ENCODE measurements at places on chromosomes 12 and 14. TPM values are rescaled to one million over a fixed set of nuclear protein-coding genes. Genes with fewer than 3 reads are reported as not detected.
A peak's percentile ranks its signal among the peaks of the same experiment; 100 is the strongest.

TAS2R20 gene
- 6.3 TPM for total RNA-seq

GRCh38 chr12:47307680-47308399 lies 228.1 kb upstream of the AMIGO2 start:
- no peaks in the 10 kb centered on the region for H3K27me3 ChIP-seq
- H3K4me3 ChIP-seq, result no peak overlapping the region
- peak; percentile 67 for DNase-seq
- peaks cover 5% of the 10 kb centered on the region for H3K4me1 ChIP-seq
- no peaks in the 10 kb centered on the region for H3K36me3 ChIP-seq
- no peak overlapping the region for H3K27ac ChIP-seq

- no peaks in the 10 kb centered on the region for H3K36me3 ChIP-seq
- no peak overlapping the region for H3K4me3 ChIP-seq
- H3K27ac ChIP-seq, result no peak overlapping the region
- H3K4me1 ChIP-seq, result no peaks in the 10 kb centered on the region
- no peaks in the 10 kb centered on the region for H3K27me3 ChIP-seq
Observed at GRCh38 chr14:66074537-66074936, 411.6 kb upstream of the CCDC196 start.

DNA sequence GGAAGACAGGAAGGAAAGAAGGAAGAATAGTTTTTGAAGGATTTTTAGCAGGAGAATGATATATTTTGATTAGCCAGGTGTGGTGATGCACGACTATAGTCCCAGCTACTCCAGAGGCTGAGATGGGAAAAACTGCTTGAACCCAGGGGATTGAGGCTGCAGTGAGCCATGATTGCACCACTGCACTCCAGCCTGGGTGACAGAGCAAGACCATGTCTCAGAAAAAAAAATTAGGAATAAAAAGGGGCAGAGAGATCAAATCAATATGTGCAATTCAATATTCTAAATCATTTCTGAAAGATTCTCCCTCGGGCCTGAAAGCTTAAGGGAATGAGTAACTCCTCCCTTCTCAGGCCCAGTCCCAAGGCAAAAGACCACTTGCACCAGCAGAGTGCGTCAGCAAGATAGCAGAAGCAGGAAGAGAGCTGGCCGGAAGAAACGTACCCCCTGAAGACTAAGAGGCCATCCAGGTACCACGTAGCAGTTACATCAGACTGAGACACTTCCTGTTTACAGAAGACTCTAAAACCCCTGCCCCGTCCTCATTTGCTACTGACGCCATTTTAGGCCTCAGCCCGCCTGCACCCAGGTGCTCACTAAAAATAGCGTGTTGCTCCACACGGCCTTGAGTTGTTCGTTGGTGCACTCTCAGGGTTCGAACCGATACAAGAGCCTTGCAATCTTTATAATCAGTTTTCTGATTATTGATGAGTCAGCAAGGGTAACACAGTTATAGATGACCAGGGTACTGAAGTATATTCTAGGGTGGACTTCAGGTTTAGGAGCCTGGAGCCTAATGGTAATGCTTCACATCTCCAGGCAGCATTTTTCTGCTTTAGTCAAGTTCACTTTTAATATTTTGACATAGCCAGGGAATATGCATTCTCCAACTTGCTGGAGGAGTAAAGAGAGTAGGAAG lies 57.7 kb upstream of the CSRP2 start:
- H3K27ac ChIP-seq, result no peak overlapping the region
- no peaks in the 10 kb centered on the region for H3K36me3 ChIP-seq

DNA sequence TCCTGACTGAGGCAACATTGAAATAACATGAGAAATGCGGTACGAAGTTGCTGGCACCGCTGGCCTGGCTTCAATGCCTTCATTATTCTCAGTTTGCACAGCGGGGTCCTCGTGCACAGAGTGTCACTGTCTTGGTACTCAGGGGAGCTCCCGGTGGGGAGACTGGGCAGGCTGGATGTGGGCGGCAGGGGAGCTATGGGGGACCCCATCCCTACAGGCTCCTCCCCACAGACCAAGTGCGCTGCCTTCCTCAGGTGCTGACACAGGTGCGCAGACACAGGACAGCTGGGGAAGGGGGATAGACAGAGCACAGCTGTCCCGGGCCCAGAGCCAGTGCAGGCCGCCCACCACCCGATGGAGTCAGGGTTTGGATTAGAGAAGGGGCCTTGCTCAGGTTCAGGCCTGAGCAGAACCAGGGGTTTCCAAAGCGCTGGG lies 270.1 kb downstream of the ADGRD1 start:
- H3K4me1 ChIP-seq, result no peaks in the 10 kb centered on the region
- no peak overlapping the region for H3K4me3 ChIP-seq
- H3K36me3 ChIP-seq, result no peaks in the 10 kb centered on the region
- DNase-seq, result no peak

FAIM2 gene
- 0.39 TPM for total RNA-seq

DNA sequence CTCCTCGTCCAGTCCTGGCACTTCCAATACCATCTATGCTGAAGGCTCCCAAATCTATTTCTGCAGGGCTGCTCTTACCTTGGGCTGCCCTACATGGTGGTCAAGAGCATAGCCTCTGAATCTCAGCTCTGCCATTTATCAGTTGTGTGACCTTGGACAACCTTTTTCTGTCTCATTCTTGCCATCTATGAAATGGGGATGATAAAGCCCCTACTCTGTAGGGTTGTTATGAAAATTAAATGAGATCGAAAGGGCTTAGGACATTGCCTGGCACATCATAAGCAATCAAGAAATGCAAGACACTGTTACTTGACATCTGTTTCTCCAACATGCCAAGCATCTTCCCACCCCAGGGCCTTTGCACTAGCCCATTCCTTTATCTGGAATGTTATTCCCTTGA lies 45.5 kb upstream of the GPATCH2L start:
- no peaks in the 10 kb centered on the region for H3K27me3 ChIP-seq
- DNase-seq, result no peak
- H3K27ac ChIP-seq, result no peak overlapping the region
- H3K36me3 ChIP-seq, result no peaks in the 10 kb centered on the region
- H3K4me3 ChIP-seq, result no peak overlapping the region

SLC6A15 gene
- not detected for total RNA-seq

DIO2 gene
- 0.49 TPM for total RNA-seq

DNA sequence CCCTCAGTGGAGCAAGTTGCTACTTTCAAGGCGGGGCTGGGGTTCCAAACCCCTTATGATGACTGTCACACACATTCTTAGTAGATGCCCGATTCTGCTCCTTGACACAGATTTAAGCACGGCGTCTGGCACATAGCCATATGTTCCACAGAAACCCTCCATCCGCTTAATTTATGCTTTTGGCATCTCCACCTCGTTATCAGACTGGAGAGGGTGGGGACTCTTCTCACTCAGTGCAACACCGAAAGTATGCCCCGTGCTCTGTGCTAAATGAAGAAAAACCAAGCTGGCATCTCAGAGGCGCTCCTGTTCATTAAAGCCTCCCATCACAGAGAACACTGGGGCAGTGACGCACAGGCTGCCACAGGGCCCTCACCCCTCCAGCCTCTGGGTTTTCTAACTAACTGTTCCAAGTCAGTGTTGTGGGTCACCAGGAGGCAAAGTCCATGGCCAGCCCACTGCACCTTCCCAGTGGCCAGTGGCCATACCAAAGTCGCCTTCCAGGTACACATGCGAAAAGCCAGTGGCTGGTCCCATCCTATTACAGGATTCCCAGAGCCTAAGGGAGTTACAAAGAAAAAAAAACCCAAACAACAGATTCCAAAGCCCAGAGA lies 27.3 kb downstream of the CCDC88C start:
- peaks cover 34% of the 10 kb centered on the region for H3K4me1 ChIP-seq
- no peaks in the 10 kb centered on the region for H3K27me3 ChIP-seq
- no peak overlapping the region for H3K27ac ChIP-seq
- no peaks in the 10 kb centered on the region for H3K36me3 ChIP-seq

DNA sequence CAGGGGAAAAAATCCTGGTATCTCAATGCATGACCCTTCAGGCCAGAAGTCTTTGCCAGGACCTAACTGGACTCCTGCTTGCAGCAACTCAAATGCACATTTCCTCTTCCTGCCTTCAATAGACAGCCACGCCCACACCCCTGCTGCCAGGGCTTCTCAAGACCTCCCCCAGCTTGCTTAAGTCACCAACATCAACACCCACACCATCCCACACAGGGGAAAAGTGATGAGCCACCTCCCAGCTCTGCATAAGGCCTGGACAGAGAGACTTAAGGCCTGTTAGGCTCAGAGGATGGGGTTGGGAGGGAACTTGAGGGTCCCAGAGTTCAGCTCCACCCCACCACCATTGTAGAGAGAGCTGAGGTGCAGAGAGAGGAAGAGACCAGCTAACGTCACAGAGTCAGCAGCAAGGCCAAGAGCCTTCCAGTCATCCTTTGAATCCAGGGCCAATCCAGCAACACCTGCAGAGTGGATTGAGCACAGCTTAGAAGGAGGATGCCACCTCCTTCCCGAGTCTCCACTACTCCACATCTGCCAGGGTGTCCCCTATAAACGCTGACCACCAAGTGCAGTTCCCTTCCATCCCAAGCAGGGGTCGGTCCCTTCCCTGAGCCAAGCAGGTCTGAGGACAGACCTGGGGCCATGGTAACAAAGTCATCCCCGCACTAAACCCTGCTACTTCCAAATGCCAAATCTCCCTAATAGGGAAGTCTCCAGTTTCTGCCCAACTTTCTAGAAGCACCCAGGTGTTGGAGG lies 50.0 kb downstream of the KDM2B start:
- DNase-seq, result peak; percentile 86
- no peaks in the 10 kb centered on the region for H3K27me3 ChIP-seq
- H3K4me3 ChIP-seq, result no peak overlapping the region
- peaks cover 7% of the 10 kb centered on the region for H3K36me3 ChIP-seq

LRP1 gene
- 288 TPM for total RNA-seq

SYCP3 gene
- not detected for total RNA-seq

RNASE3 gene
- total RNA-seq, result not detected

KRT79 gene
- total RNA-seq, result 8.9 TPM

GRCh38 chr12:69903548-69903947 lies 78.5 kb downstream of the MYRFL start:
- H3K36me3 ChIP-seq, result no peaks in the 10 kb centered on the region
- H3K27ac ChIP-seq, result no peak overlapping the region
- H3K4me1 ChIP-seq, result peaks cover 6% of the 10 kb centered on the region
- H3K27me3 ChIP-seq, result no peaks in the 10 kb centered on the region
- DNase-seq, result no peak

- H3K27ac ChIP-seq, result no peak overlapping the region
- H3K4me3 ChIP-seq, result no peak overlapping the region
Observed at GRCh38 chr12:125340791-125341190, 275.6 kb downstream of the AACS start.

DNA sequence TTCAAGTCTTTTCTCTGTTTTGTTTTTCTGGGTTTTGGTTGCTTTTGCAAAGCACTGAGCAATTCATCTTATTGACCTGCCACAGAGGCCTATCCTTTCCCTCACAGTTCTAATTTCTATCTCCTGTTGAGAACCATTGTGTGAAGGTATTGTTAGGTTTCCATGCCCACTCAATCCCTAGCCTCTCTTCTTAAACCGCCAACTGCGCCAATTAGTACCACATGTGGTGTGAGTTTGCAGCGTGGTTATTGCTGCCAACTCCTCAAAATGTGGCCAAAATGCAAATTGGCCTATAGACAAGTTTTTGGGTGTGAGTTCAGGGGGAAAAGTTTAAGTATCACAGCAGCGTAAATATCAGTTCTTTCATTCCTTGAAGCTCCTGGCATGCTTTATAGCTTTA lies 232.6 kb downstream of the FLRT2 start:
- no peak for DNase-seq
- H3K27ac ChIP-seq, result no peak overlapping the region
- H3K36me3 ChIP-seq, result no peaks in the 10 kb centered on the region
- H3K4me3 ChIP-seq, result no peak overlapping the region
- no peaks in the 10 kb centered on the region for H3K4me1 ChIP-seq
- H3K27me3 ChIP-seq, result no peaks in the 10 kb centered on the region

GRCh38 chr14:54719406-54719805 lies 152.5 kb downstream of the SAMD4A start:
- no peaks in the 10 kb centered on the region for H3K27me3 ChIP-seq
- no peak overlapping the region for H3K4me3 ChIP-seq
- DNase-seq, result no peak
- H3K27ac ChIP-seq, result no peak overlapping the region
- peaks cover 5% of the 10 kb centered on the region for H3K4me1 ChIP-seq

DNA sequence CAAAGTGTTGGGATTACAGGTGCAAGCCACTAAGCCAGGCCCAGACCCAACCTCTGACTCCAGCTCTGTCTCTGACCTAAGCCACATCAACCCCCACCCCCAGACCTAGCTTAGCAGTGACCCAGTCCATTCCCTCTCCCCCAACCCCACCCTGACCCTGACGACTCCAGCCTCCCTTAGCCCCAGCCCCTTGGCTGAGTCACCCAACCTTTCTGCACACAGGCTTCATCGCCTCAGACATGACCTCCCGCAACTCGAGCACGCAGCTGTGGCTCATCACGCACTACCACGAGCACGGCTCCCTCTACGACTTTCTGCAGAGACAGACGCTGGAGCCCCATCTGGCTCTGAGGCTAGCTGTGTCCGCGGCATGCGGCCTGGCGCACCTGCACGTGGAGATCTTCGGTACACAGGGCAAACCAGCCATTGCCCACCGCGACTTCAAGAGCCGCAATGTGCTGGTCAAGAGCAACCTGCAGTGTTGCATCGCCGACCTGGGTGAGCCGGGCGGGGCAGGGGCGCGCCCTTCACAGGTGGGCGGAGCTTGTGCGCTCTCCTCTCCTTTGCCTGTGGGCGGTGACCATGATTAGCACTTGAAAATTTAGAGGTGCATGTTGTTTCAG lies 7.8 kb downstream of the ACVRL1 start:
- no peak overlapping the region for H3K4me3 ChIP-seq
- peak overlapping the region; percentile 99 for H3K27ac ChIP-seq
- H3K4me1 ChIP-seq, result peaks cover 77% of the 10 kb centered on the region
- no peaks in the 10 kb centered on the region for H3K27me3 ChIP-seq
